HFF-Myc (cell line): ENCODE measurements at places on chromosomes 3 and 15.

GRCh38 chr15:94704421-94704820, 473.1 kb downstream of the MCTP2 start:
- no peak for DNase-seq

DNA sequence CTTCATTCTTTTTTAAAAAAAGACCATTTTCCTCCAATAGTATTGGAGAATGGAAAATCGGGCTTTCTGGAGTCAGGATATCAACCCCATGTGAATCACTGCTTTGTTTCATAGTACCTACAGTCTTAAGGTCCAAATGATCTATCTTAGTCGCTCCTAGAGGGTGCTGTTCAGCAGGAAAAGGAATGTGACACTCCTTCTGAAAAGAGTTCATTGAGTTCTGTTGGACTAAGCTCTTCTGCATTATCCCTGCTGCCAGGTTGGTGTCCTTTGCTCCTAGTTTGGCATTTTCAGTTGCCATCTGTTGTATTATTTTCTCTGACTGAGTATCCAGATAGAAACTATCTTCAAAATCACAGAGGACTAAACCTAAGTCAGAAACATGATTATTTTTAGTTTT, 57.2 kb downstream of the POLQ start:
- no peak for DNase-seq

GRCh38 chr3:186182850-186183249, 74.0 kb upstream of the ETV5 start:
- DNase-seq = no peak

DNA sequence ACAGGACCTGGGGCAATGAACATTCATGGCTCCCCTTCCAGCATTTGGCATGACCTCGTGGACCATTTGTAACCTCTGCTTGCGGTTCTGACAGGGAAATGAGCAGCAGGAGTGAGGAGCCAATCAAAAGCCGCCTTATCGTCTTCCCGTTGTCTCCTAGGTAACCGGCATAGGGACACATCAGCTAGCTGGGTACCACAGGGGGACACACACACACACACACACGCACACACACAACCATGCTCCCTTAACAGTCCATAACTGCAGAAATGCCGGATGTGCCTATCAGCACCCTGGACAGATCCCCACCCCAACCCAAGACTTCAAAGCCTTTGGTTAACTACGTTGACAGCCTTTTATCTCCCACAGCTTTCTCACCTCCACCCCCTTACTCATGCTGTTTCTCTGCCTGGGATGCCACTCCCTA, 53.4 kb upstream of the CCDC174 start:
- DNase-seq = no peak

DNA sequence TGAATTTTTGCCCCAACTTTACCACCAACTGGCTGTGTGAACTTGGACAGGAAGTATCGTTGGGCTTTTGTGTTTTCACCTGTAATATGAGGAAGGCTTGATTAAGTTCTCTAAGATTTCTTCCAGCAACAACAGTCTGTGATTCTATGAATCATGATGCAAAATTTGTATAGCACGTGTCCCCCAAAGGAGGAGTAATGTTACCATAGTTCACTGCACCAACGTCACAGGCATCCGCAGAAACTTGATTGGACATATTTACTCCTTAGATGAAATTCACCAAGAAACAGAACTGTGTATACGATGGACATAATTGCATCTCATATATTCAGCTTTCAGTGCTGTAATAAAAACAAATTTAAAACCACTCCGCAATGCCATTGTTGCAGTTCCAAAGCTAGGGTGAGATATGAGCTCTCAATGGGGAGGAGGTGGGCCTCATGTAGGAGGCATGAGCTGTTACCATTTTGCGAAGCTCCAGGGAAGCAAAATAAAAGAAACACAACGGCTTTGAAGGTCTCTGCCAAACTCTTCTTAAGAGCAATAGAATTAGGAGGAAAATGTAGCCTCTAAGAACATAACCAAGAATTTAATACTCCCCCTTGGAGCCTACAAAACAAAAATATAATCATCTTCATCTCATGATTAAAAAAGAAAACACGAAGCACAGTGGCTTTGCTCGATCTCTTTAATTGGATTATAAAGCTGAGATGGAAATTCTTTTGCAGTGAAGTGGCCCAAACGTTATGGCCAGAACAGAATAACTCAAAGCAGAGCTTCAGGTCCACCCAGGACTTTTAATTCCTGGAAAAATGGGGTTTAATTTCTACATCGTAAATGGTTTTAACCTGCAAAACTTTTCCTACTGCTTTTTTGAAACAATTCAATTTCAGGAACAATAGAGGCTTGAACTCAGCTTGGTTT, 80.7 kb downstream of the CHST2 start:
- no peak for DNase-seq

DNA sequence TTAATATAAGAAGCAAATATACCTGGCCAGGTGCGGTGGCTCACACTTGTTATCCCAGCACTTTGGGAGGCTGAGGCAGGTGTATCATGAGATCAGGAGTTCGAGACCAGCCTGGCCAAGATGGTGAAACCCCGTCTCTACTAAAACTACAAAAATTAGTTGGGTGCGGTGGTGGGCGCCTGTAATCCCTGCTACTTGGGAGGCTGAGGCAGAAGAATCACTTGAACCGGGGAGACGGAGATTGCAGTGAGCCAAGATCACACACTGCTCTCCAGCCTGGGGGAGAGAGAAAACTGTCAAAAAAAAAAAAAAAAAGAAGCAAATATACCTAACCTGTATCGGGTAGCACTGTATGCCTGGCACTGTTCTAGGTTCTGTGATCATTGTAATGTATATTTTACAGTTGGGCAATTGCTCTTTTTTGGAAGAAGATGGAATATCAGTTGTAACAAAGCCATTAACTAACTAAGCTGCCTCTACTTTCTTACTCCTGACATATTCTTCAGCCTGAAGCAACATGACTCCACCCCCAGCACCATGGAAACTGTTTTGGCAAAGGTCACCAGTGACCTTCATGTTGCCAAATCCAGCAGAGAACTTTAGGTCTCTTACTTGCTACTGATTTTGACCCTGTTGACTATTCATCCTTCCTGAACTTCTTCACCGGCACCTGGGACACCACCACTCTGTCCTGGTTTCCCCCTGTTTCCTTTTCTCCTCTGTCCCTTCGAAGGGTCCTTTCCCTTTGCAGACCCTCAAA, 203.8 kb downstream of the RPLP1 start:
- DNase-seq = no peak
